ENCODE measurements at places on chromosomes 6 and 20. TPM values are rescaled to one million over a fixed set of nuclear protein-coding genes. Genes with fewer than 3 reads are reported as not detected.

Gene PRL
- total RNA-seq = not detected

Gene PCSK2
- 28.7 TPM for total RNA-seq

- peak; percentile 49 for DNase-seq
These were observed 559 bp downstream of the APMAP start for GRCh38 chr20:24991897-24992486.

DNA sequence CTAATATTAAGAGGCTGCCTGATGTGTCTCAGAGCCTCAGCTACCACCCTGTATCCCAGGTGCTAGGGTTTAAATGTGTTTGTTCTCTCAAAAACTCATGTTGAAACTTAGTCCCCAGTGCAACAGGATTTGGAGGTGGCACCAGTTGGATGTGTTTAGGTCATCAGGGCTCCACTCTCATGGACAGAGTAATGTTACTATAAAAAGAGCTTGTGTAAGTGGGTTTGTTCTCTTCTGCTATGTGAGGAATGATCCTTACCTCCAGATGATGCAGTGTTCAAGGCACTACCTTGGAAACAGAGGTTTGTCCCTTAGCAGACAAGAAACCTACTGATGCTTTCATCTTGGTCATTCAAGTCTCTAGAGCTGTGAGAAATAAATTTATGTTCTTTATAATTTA lies 164.9 kb upstream of the EPHA7 start:
- no peak for DNase-seq

Gene VAPB
- total RNA-seq = 60.5 TPM

Gene C20orf202
- total RNA-seq = not detected

Gene DEFB124
- total RNA-seq = not detected

DNA sequence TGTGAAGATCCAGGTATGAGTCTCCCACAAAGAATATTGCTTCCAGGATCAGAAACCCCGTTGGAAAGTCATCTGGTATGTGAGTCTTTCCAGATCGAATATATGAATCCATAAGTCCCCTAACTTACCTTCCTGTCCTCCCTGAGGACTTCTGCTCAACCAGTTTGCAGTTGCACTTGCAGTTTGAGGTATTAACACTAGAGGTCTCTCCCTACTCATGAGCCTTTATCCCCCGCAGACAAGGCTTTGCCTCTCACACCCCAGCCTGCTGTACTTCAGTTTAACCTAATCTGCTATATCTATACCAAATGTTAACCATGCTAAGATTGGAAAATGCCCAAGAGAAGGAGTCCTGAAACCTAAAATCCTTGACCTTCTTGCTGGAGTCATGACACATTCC lies 135.3 kb upstream of the DEFB112 start:
- DNase-seq = no peak

GRCh38 chr20:8946036-8946940 lies 122.6 kb upstream of the PLCB4 start:
- DNase-seq = no peak

- DNase-seq = no peak
These were observed 2.9 kb upstream of the TDRD6 start for GRCh38 chr6:46684771-46685170.

Gene CLPSL1
- not detected for total RNA-seq

- no peak for DNase-seq
These were observed 3.7 kb upstream of the CST11 start for GRCh38 chr20:23456409-23456808.

DNA sequence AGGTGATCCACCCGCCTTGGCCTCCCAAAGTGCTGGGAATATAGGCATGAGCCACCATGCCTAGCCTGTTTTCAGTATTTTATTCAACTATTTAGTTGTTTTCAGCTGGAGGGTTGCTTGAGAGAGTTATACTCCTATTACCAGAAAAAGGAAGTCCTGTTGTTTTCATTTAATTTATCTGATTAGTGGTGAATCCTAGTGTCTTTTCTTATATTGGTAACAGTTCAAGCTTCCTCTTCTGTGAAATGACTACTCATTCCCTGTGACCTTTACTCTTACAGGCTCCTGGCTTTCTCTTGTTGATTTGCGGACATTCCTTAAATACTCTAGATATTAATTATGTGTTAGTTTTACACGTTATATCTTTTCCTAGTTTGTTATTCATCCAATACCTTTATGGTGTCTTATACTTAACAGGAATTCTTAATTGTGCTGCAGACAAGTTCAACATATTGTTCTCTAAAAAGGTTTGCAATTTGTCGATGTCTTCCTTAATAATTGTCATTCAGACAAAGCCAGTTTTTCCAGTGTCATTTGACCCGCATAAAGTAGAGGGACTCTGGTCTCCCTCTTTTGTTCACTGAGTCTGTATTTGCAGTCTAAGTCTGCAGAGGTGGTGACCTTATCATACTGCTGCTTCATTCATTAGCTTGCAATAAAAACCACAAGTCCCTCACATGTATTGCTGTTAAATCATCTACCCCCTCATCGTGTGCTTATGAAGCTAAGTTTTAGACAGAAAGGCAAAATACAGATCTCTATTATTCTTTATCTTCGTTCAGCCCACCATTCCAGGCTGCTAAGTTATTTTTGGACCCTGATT lies 51.4 kb downstream of the ZBTB9 start:
- no peak for DNase-seq

Gene KIF16B
- total RNA-seq = 27.0 TPM
